ENCODE measurements at places on chromosomes 6 and 20. TPM values are rescaled to one million over a fixed set of nuclear protein-coding genes. Genes with fewer than 3 reads are reported as not detected.

DNA sequence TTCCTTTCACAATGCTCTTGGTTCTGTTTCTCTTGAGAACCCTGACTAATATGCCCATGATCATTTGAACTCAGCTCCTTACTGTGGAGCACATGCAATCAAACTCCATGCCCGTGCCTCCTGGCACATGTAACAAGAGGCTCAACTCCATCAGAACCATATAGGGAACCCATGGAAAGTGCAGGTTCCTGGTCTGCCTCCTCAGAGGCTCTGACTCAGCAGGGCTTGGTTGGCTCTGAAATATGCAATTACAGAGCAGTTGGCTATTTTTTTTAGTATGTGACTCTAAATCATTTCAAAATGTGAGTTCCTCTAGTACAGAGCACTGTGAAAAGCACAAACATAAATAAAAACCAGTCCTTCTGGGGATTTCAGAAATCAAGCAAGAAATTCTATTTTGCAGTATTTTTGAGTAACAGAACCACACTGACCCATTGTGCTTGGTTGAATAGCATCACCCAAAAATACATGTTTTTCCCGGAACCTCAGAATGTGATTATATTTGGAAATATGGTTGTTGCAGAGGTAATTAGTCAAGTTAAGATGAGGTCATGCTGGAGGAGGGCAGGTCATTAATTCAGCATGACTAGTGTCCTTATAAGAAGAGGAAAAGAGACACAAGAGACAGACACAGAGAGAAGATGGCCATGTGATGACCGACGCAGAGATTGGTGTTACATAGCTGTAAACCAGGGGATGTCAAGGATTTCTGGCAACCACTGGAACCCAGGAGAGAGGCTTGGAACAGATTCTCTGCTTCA is 13.2 kb upstream of the MAP3K4 start:
- DNase-seq, result no peak

GRCh38 chr6:170276369-170277057 is 14.4 kb downstream of the DLL1 start:
- peak; percentile 56 for DNase-seq

GRCh38 chr6:170111816-170112582 is 178.9 kb downstream of the DLL1 start:
- no peak for DNase-seq

GRCh38 chr20:33910056-33910455 is 83.7 kb upstream of the RALY start:
- no peak for DNase-seq

- no peak for DNase-seq
Measured at GRCh38 chr6:49906526-49906925, 40.2 kb upstream of the CRISP1 start.

GRCh38 chr6:9405825-9406224 is 970.5 kb upstream of the SLC35B3 start:
- no peak for DNase-seq

GRCh38 chr6:76706631-76707030 is 634.2 kb upstream of the IMPG1 start:
- no peak for DNase-seq

GRCh38 chr6:38713812-38714211 is 1.3 kb upstream of the DNAH8 start:
- peak; percentile 18 for DNase-seq

DNA sequence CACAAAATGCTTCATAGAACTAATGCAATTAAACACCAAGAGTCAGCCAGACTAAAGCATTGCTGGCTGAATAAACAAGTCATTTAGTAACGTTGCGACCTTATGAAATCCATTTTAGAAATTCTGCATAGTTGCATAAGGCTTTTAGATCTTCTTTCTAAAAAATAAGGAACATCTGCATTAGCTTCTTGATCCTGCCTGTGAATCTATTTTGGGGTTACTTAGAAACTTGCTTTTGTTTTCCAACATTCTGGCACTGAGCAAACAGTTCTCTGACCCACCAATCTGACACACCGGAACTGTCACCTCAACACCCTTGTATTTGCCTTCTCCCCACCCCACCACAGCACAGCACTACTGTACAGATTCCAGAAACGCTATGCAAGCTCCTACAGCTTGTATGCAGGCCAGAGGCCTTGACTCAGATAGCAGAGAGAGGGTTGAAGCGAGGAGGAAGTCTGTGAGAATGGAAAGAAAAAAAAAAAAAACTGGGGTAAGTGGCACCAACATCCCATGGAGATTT is 55.0 kb downstream of the KIF13A start:
- peak; percentile 37 for DNase-seq

DNA sequence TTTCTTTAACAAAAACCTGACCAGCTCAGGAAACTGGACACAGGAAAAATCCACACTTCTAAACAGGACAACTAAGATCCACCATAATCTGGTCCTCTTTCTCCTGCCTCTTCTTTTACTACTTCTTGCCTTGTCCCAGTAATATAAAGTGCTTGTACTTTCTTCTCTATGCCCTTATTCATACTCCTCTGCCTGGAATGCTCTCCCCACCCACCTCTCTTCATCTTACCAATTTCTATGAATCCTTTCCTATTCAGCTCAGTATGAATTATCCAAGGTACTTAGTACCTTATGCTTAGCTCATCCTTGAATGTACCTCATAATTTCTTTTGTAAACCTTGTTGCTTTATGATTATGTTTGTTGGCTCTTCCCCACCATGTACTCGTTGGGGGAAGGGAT is 159.4 kb downstream of the CDK19 start:
- DNase-seq, result no peak

The SMLR1 gene
- 2.8 TPM for total RNA-seq

The RIMS4 gene
- total RNA-seq, result 0.06 TPM

The IL17A gene
- not detected for total RNA-seq

The PPIL6 gene
- total RNA-seq, result 2.6 TPM

The ADTRP gene
- total RNA-seq, result 0.69 TPM

All from mucosa of gallbladder (tissue), 1 donor.